ENCODE measurements at places on chromosomes 4 and X.

- no peak for DNase-seq
Observed at GRCh38 chr4:40682290-40683101, 52.8 kb upstream of the RBM47 start.

GRCh38 chr4:64738240-64738639 lies 329.0 kb upstream of the TECRL start:
- DNase-seq: no peak

GRCh38 chr4:7727749-7728148 lies 211.9 kb downstream of the AFAP1 start:
- DNase-seq: no peak

GRCh38 chr4:74206088-74206825 lies 48.3 kb downstream of the MTHFD2L start:
- no peak for DNase-seq

- no peak for DNase-seq
Observed at GRCh38 chr4:121709766-121710405, 13.1 kb upstream of the ANXA5 start.

- no peak for DNase-seq
Observed at GRCh38 chrX:118978451-118978850, 4.0 kb downstream of the LONRF3 start.
